ENCODE measurements at places on chromosomes 5 and 9.

DNA sequence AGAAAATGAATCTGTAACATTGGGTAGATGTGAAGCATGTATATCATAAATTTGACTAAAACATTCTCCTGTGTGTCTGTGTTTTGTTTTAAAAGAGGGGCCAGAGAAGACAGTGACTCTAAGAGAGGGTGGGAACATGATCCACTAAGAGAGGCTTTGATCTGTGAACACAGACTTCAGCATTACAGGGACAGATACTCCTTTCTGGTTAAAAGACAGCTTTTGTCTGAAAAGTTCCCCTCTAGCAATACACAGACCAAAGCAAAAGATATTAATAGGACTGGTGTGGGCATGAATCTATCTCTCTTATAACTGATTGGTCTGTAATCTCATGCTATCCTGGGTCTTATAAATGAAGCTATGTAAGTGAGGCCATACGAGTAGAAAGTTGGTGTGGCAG lies 150.9 kb downstream of the NUDT12 start:
- DNase-seq, result no peak

- no peak for DNase-seq
These were observed 50.6 kb downstream of the IRX2 start for GRCh38 chr5:2700876-2701275.

DNA sequence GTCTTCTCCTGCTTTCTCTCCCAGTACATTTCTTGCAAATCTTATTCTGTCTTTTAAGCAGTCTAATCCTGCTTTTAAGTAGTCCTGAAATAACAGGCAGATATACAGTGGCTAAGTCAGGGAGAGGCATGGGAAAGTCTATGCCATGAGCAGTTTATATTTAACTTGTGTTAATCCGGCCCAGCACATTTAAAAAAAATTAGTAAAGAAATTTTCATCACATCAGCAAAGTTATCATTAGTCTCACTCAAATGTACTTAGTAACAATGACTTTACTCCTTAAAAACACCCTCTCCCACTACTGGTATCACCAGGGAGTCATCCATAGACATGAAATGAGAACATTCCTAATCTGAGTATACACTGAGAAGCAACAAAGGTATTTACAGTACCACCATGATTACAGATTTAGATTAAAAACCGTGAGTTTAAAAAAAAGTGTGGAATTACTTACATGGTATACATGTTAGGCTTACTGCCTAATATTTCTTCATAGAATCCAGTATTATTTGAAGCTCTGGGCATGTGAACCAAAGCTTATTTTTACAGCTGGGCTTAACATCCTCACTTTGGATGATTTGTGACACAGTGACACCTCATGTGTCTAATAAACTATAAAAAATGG lies 75.9 kb upstream of the DAB2 start:
- DNase-seq, result no peak

GRCh38 chr5:142095035-142095434 lies 13.5 kb upstream of the NDFIP1 start:
- DNase-seq, result no peak

- no peak for DNase-seq
These were observed 16.9 kb downstream of the CAMSAP1 start for GRCh38 chr9:135890190-135891026.

DNA sequence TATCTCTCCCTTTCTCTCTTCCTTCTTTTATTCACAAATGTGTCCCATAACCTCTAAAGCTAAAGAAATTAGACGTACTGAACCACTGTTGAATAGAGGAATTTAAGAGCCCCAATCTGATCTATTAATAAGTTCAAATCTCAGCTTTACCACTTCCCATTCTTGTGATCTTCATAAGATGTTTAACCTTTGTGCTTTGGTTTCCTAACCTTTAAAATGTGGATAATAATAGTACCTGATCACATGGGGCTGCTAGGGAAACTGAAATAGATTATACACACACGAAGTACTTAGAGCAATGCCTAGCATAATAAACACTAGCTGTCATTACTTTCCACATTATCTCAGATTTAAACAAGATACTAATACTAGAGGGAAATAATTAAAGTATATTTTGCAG lies 324.3 kb upstream of the SEMA6A start:
- DNase-seq, result no peak

DNA sequence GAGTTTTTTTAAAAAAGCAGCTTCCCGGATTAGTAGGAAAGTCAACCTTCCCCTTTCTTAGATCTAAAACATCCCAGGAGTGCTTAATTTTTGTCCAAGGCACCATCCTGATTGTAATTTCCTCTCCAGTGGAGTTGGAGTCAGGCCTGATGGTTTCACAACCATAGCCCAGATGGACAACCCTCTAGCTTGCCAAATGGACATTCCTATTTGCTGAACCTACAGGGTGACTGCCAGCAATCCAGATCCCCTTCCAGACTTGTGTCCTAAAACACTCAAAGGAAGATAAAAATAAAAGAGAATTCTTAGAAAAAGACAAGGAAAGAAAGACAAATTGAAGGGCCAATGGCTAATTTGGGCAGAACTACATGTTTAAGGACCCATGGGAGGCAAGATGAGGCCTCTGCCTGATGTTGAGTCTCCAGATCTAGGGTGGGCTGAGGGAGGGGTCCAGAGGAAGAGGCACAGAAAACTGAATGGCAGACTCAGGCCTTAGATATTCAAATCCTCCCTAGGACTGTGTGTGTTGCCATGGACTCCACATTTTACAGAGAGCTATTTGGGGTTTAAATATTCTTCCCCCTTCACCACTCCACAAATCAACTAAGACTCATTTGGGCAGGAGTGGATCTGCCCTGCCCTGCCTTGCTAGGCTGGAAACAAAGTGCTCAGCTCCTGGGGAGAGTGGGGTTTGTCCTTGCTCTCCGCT lies 38.5 kb upstream of the SLC44A1 start:
- peak; percentile 80 for DNase-seq

DNA sequence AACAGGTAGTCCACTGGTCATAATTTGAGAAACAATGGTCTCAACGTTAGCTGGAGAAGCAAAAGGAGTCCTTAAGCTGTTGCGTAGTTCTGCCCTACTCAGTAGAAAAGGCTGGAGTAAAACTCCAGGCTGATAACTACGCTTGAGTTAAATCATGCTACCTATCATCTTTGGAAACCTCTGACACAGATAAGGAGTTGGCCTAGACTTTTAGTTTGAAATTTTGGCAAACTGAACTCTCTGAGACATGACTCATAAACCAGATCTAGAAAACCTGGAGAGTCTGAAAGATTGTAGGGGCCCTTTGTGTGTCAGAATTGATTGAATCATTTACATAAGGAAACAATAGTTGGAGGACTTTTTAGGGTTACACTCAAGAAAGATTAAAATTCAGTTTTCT lies 26.3 kb downstream of the NMUR2 start:
- DNase-seq, result no peak

DNA sequence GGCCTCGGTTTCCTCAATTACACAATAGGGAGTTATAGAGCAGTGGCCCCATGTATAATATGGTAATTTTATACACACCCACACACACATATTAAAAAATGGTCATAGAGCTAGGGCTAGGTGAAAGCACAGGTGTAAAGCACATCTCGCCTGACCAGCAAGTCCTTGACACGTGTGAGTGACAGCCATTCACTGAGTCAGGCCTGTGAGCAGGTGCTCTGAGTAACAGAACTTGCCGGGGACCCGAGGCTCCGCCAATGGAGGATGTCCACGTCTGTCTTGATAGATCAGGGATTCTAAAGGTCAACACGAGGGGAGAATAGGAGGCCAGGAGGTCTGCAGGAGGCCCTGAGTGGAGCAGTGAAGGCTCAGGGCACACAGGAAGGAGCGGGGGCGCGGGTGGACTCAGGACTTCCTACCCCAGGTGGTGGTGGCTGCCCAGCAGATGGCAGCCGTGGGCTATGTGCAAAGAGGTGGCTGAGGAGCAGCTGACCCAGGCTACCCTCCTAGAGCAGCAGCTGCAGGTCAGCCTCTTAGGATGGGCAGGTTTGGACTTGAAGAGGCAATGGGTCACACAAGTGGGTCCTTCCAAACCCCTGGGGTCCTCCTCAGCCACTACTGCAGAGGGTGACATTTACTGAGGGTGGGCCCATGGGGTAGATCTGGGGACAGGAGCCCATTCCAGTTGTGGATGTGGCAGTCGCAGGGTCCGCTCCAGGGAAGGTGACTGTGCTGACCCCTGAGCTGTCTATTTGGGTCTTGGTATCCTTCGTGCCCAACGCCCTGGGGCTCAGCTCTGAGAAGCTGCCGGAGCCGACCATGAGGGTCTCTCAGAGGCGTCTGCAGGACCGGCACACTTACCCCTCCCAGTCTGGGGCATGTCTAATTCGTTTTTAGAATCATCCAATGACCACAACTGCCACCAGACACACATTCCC lies 45.9 kb downstream of the PRRT1B start:
- DNase-seq, result peak; percentile 76

DNA sequence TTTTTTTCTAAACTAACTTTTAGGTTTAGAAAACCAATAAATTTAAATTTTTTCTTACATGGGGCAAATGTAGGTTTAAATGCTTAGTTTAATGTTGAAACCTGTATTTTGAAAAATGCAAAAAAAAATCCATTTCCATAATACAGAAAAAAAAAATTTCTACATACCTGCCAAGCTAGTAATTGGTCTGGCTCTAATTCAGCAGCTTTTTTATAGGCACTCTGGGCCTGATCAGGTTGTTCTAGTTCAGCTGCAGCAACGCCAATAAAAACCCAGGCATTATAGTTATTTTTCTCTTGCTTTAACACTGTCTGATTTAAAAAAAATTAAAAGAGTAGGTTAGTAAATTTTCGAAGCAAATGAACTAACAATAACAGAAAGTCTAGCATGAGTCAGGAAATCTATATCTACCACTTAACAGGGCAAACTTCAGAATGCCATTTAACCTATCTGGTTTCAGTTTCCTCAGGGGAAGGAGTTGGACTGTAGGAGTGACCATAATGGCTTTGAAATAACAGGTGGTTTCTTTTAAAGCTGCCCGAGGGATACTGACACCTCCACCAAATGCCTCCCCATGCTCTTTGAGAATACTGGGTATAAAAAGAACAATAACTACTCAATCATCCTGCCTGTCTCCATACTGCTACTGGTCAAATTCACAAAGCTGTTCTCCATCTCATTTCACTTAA lies 11.6 kb downstream of the SKIC3 start:
- DNase-seq, result no peak

GRCh38 chr9:70492319-70492777 lies 77.9 kb upstream of the KLF9 start:
- no peak for DNase-seq

GRCh38 chr5:8561854-8562253 lies 692.9 kb downstream of the MTRR start:
- no peak for DNase-seq

- DNase-seq, result no peak
These were observed 52.4 kb upstream of the TRIO start for GRCh38 chr5:14090755-14091154.

- no peak for DNase-seq
These were observed 1.2 kb downstream of the RNF224 start for GRCh38 chr9:137228506-137228967.

DNA sequence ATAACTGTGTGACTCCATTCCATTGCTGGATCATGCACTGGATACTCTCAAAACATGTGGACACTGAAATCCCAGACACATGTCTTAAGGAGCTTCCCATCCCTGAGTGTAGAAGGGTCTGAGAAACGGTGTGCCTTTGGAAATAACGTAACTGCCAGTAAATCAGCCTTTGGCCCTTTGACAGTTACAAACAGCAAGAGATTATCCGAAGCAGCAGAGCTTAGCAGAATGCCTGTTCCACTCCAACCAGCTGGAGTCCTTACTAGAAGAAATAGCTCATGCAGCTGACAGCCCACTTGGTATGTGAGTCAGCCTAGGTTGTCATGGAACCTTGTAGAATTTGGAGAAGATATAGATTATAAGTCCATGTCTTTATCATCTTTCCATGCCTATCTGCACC lies 7.0 kb downstream of the TMEM252 start:
- no peak for DNase-seq

DNA sequence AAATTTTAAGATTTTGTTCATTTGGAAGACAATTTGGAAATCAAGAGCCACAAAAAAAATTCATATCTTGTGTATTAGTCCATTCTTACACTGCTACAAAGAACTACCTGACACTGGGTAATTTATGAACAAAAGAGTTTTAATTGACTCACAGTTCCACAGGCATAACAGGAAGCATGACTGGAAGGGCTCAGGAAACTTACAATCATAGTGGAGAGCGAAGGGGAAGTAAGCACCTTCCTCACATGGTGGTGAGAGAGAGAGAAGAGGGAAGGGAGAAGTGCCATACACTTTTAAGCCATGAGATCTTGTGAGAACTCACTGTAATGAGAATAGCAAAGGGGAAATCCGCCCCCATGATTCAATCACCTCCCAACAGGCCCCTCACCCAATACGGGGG lies 274.4 kb downstream of the KCNN2 start:
- DNase-seq, result no peak

DNA sequence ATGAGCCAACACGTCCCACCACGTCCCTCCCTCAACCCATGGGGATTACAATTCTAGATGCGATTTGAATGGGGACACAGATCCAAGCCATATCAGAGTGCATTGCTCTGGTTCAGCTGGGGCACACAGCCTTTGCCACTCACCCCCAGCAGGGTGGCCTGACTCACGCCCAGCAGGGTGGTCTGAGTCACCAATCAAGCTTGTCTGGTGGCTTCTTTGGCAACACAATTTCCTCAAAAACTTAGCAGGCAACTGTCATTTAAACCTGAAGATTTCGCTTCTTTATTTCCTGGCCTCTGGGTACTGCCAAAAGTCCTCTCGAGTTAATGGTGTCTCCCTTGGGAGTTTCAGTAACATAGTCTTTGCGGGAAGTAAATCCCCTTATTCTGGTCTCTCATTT lies 16.3 kb upstream of the SEMA5A start:
- no peak for DNase-seq

DNA sequence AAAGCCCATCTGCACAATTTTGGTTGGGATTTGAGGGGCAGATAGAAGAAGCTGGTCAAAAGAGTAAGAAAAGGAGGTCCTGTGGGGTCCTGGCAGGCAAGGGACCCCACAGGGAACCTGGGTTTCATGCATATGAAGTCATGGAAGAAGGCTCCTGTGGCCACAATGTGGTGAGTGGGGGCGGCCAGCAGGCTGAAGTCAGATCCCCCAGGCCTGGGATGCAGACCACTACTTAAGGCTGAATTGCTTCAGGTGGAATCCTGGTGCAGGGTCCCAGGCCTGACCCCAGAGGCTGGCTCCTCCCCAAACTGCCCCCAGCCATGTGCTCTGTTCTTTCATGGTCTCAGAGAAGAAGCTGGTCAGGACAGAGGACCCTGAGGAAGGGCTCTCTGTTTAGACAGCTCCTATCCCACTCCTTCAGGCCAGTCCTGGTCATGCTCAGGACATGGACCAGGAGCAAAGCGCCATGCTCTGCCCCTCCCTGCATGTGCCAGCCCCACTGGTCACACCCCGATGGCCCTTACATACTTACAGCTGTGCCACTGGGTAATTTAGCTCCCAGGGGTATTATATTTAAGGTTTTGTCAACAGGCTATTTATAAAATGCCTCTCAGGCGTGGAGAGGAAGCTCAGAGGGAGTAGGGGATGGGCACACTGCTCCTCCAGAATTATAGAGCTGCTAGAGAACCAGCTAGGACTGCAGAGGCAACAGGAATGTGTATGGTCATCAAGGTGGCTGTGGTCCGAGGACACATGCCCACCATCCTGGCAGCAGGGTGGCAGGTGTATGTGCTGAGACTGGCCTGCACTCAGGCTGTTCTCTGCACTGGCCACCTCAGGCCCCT lies 33.4 kb downstream of the C5orf15 start:
- DNase-seq, result no peak

- no peak for DNase-seq
These were observed 74.1 kb downstream of the SLC38A9 start for GRCh38 chr5:55638051-55638450.

GRCh38 chr9:35557320-35557719 lies 47.7 kb upstream of the TESK1 start:
- DNase-seq, result no peak

GRCh38 chr5:4205398-4205797 lies 609.8 kb downstream of the IRX1 start:
- peak; percentile 53 for DNase-seq
